Stimulated activated CD8-positive, alpha-beta memory T cell treated with anti-CD3 and anti-CD28 coated beads, Interleukin-4, amount 100 ng/mL, for 24 hours (primary cell): ENCODE measurements at places on chromosomes 12 and 14.

- DNase-seq: no peak
These were observed 2.1 kb downstream of the ATP2A2 start for GRCh38 chr12:110282956-110283817.

DNA sequence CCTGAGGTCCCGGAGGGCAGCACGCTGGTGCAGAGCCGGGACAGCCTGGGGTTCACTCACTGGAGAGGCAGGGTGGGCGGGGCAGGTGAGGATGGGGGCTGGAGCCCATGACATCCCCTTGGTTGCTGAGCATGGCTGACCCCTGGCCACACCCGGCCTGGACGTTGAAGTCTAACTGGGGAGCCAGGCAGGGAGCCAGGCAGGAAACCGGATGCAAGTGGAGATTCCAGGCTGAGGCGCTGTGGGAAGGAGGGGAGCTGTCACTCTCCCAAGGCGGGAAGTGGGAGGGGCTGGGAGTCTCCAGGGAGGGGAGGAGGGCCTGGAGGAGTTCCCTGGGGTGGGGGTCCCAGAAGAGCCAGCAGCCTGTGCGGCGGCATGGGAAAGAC, 7.7 kb upstream of the INF2 start:
- DNase-seq: no peak

- no peak for DNase-seq
These were observed 2.4 kb upstream of the RNASE7 start for GRCh38 chr14:21039585-21040369.

DNA sequence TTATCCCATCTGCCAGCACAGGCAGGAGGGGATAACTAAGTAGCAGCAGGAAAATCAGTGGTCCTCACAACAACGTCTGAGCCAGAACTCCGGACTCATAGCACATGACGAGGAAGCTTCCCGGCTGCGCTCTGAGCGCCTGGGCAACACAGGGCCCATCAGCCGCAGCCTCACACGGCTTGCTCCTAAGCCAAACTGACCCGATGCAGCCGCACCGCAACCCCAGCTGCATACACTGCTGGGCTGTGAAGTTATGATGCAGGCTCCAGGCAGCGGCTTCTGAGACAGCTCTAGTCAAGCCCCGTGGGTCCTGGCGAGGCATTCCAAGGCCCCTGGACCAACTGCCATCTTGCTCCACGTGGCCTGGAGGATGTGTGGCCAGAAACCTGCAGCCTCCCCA, 28.1 kb downstream of the ZFYVE21 start:
- DNase-seq: no peak

- no peak for DNase-seq
These were observed 678.6 kb downstream of the BCL11B start for GRCh38 chr14:98593361-98593761.

- DNase-seq: no peak
These were observed 119.6 kb downstream of the NUAK1 start for GRCh38 chr12:106019144-106019543.

- no peak for DNase-seq
These were observed 17.4 kb downstream of the NR1H4 start for GRCh38 chr12:100491104-100491503.

- no peak for DNase-seq
These were observed 4.4 kb downstream of the KRT18 start for GRCh38 chr12:52953181-52953841.

GRCh38 chr12:113612076-113612728, 140.5 kb upstream of the LHX5 start:
- DNase-seq: no peak

- DNase-seq: no peak
These were observed 88.9 kb downstream of the NUMB start for GRCh38 chr14:73369428-73369827.

DNA sequence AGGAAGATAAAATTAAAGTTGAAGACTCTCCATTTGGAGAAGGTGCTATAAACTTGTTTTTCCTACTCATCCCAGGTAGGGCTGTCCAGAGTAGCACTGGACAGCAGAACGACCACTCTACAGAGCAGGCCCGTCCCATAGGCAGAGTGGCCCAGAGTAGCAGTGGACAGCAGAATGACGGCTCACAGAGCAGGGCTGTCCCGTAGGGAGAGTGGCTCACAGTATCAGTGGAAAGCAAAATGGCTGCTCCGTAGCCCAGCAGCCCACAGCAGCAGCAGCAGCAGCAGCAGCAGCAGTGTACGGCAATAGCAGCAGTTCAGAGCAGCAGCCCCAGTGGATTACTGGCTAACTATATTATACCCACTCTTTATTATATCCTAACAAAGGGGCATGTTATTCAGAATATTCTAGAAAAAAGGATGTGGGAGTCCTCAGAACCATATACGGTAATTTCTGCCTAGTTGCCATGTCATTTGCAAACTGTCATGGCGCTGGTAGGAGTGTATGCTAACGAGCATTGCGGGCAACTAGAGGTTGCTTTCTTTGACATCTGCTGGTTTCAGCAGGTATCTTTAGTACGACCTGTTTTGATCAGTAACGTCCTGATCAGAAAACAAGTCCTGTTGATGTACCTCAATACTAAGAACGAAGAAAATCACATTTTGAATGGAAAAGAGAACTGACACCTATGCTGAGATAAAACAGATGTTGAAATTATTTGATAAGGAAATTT, 567.3 kb downstream of the SLC16A7 start:
- no peak for DNase-seq

GRCh38 chr12:13680916-13681315, 300.5 kb downstream of the GRIN2B start:
- DNase-seq: no peak

GRCh38 chr12:64992641-64993040, 128.5 kb downstream of the WIF1 start:
- DNase-seq: no peak

- no peak for DNase-seq
These were observed 64.0 kb upstream of the ATF1 start for GRCh38 chr12:50699940-50700339.

DNA sequence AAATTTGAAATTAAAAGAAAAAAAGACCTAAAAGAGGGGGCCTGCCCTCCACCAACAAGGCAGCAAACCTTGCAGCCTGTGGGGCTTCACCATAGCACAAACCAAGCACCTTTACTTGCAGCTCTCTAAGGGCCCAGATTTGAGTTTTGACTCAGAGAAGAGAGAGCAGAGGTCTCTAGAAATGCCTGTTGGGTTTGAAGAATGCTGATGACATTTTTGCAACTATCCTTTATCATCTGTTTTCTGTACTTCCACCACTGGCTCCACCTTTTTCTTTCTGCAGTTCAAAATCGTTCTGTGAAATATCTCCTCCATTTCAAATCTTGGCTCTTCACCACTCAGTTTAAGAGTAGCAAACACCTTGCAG, 83.8 kb upstream of the HMGA2 start:
- no peak for DNase-seq

DNA sequence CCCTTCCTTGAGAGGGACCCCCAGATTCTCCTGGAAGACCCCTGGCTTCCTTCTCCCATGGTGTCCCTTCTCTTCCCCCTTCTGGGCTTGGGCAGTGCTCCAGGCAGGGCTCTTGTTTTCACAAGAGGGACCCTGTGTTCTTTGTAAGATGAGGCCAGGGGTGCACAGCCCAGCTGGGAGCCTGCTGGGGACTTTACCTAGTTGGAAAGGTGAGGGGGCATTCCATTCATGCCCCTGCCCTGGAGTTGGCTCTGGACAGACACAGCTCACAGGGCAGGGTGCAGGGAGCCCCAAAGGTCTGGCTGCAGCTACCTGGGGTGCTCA, 31.2 kb downstream of the ISCA2 start:
- no peak for DNase-seq

DNA sequence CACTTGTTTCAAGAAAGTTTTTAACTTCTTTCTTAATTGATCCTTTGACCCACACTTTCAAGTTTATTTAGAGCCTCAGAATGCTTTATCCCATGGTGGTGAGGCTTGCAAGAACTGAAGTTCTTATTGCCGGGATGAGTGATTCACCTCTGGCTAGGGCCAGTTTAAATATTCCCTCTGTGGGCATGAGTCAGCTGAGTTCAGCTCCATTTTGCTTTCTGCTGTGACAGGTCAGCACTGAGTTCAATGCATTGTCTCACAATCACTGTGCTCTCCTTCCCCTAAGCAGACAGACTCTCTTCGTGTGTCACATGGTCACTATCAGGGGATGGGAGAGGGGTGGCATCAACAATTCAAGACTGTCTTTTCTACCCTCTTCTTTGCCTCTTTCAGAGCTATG, 514.6 kb upstream of the FBXO33 start:
- no peak for DNase-seq

DNA sequence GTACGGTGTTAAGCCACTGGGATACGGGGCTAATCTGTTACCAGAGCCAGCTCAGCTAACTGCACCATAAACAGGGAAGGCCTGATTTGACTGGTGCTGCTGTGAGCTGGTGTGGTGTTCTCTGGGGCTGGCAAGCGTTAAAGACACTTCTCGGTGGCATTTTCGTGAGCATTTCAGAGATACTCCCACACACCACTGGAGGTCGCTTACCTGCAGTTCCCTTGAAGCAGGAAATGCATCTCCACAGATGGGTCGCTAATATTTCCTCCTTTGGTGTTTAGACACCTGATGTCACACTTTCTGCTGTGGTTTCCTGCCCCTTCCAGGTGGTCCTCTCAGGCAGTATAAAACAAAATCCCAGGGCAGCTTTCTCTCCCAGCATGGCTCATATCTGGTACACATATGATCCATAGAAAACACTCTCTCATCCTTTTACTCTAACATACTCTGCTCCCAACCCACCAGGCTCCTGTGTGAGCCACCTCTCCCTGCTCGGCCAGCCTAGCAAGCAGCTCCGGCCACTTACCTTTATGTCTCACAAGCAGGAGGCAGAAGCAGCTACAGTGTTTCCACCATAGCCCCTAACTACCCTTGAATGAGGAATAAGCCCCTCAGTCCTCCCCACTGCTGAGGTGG, 129.9 kb upstream of the GRIN2B start:
- DNase-seq: no peak

DNA sequence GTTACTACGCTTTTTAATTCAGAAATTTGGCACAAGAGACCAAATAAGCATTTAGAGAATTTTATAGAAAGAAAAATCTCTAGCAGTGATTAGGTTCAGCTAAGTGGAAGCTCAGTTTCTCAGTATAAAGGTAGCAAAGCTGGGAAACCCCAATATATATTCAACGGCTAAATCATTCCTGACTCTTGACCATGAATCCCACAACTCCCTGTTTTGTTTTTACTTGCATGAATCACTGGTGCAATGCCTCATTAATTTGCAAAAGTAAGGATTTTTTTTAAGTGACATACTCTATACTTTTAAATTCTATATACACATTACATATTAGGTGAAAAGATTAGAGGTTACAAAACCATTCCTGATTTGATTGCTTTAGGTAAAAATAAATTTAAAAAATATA, 74.3 kb upstream of the PLEKHG7 start:
- no peak for DNase-seq

- DNase-seq: no peak
These were observed 3.3 kb downstream of the ERP27 start for GRCh38 chr12:14935031-14935430.

- DNase-seq: no peak
These were observed 128.2 kb downstream of the PTPN11 start for GRCh38 chr12:112546996-112547395.

DNA sequence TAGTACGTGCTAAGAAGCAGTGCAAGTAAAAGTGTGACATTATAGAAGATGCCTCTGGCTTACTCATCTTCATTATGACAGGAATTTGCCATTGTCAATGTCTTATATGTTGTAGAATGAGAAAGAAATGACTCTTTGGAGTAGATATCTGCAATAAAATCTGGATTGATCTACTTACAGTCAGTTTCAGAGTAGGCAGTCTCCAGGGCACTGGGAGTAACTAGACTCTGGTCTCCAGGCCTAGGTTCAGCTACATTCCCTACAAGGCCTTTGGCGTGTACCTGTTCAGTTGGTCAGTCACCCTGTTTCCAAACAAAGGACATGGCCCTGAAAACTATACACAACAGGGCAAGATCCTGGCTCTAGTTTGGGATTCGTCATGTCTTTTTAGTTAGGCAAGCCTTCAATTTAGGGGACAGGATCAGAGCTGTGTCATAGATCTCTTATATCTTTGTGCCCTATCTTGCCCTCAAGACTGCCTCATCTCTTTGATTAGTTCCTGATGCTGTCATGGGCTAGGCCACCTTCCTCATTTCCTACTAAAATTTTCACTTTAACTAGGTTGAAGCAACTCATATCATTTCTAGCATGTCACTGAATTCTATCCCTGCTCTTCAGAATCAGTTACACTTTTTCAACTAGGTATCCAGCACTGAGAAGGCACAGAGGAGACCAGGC, 410.0 kb downstream of the RAD51B start:
- no peak for DNase-seq

DNA sequence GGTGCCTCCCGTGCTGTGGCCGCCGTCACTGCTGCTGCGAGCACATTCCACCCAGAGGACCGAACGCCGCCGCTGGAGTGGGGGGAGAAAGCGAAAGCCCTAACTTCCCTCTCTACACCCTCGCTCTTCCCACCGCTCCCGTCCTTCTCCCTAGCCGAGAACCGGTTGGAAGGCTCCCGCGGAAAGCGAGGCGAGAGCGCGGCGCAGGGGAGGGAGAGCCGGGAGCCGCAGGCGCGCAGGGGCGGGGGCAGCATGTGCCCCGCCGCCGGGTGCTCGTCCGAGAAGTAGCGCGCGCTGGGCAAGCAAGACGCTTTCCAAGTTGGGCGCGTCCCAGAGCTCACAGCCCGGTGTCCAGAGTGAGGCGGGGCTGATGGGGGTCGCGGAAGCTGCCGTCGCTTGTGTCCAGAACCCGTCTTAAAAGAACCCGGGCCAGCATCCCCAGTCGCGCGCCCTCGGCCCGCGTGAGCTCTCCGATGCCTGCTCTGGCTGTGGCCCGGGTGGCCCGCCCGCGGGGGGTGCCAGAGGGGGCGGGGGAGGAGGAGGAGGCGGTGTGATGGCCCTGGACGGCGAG, at the start of gene TRHDE:
Gene TRHDE, plus strand, starts transcription at position 280 of the 571 bp plus-strand sequence. Its CDS starts 274 bp downstream, at position 554.
- no peak for DNase-seq

DNA sequence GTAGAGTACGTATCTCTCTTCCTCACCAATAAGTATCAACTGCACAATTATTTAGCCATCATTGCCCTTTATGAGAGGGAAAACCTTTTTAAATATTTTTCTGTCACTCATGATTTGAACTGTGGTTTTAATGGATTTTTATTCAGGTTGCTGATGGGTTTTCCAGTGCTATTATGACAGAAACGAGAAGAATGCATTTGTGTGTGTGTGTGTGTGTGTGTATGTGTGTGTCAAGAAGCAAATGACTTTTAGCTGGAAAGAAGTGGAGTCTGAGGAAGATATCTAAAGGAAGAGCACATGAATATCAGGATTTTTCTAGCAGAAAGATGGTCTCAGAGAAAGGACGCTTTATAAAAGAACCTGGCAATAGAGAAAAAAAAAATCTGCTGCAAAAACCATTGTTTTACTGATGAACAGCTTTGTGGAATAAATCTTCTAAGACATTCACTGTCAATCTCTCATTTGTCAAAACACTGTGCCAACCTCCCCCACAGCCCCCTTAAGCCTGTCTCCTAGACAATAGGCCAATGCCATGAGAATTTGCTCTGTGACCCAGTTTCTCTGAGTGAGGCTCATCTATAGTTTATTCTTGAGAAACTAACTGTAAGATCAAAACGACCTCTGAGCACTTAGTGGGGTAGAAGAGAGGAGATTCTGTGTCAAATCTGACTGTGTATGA, 417.7 kb downstream of the FLRT2 start:
- DNase-seq: no peak

GRCh38 chr12:125346362-125346761, 281.1 kb downstream of the AACS start:
- no peak for DNase-seq
